Activated CD4-positive, CD25-positive, alpha-beta regulatory T cell treated with anti-CD3 and anti-CD28 coated beads, Interleukin-2, amount 50 U/mL, for 72 hours (primary cell): ENCODE measurements at places on chromosomes 1 and 21.
A peak's percentile ranks its signal among the peaks of the same experiment; 100 is the strongest.

- no peak for DNase-seq
Observed at GRCh38 chr21:37700641-37701202, 215.5 kb downstream of the KCNJ6 start.

- DNase-seq = no peak
Observed at GRCh38 chr1:81699234-81699633, 101.5 kb upstream of the ADGRL2 start.

GRCh38 chr1:174777262-174777661, 222.5 kb upstream of the CACYBP start:
- no peak for DNase-seq

DNA sequence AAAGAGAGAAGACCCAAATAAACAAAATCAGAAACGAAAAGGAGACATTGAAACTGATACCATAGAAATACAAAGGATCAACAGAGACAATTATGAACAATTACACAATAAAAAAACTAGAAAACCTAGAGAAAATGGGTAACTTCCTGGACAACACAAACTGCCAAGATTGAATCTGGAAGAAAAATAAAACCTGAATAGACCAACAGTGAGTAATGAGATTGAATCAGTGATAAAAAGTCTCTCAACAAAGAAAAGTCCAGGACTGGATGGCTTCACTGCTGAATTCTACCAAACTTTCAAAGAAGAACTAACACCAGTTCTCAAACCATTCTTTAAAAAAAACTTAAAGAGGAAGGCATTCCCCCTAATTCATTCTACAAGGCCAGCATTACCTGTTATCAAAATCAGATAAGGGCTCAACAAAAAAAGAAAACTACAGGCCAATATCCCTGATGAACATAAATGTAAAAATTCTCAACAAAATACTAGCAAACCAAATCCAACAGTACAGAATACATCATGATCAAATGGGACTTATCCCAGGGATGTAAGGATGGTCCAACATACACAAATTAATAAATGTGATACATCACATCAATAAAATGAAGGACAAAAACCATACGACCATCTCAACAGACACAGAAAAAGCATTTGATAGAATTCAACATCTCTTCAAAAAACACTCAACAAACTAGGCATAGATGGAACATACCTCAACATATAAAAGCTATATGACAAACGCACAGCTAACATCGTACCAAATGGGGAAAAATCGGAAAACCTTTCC, 119.9 kb downstream of the ACBD6 start:
- no peak for DNase-seq

DNA sequence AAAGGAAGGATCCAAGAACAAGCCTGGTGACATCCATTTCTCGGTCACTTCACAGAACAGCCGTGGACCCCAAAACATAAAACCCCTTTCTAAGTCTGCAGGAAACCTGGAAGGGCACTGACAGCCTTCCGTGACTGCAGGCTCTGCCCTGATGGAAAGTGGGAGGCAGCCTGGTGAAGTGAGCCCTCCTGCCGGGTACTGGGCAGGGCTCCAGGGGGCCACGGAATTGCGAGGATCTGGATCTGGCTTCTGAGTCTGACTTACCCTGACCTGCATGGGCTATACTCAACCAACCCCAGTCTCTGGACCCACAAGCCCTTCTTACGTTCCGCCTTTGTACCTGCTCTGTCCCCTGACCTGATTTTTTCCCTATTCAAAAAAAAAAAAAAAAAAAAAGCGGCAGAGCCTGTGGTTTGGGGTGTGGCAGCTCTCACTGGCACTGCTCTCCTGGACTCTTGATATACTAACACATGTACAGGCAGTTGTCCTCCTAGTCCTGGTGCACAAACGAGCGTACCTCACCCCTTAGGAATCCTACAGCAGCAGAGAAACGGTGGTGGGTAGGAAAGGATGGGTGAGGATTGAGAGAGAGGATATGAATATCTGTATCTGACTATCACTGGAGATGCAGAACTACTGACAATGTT, 82.9 kb downstream of the BEND5 start:
- DNase-seq = no peak

- DNase-seq = no peak
Observed at GRCh38 chr1:19423130-19423529, 62.2 kb downstream of the CAPZB start.

DNA sequence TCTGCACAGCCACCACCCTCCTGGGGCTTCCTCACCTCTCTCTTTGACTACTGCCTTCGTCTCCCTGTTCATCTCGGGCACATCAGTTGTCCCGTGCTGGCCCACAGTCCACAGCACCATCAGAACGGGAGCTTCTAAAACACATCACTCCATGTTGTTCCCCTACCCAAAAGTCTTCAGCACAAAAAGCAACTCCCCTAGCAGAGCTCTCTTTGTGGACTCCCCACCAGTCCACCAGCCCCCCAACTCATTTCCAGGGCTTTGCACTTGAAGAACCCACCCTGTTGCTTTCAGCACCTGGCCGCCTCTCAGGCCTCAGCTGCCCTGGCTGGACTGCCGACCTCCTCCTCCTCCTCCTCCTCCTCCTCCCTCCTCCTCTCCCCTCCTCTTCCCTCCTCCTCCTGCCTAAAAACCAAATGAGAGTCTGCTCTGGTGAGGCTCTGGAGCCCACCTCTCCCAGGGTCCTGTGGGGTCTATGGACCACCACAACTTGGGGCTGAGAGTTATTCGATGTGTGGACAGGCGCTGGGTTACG, 251.2 kb upstream of the VAMP3 start:
- no peak for DNase-seq

- DNase-seq = no peak
Observed at GRCh38 chr21:42430521-42430920, 26.8 kb downstream of the UBASH3A start.

- DNase-seq = no peak
Observed at GRCh38 chr1:199218065-199218464, 579.2 kb downstream of the PTPRC start.

DNA sequence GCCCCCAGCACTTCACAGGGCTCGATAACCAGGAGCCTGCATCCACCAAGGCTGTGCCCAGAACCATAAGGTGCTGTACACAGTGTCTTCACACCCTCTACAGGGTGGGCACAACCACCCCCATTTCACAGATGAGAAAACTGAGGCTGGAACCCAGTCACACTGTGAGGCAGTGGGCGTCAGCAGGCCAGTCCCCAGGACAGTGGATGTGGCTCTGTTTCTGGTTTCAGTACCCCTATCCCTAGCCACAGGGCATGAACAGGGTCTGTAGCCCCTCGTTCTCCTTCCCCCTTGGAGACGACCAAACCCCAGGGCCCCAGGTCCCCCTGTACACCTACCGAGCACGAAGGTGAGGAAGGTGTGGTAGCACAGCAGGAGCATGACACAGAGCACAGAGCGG, 27.6 kb downstream of the TTC39A start:
- DNase-seq = no peak

- no peak for DNase-seq
Observed at GRCh38 chr1:10667861-10668761, 128.3 kb downstream of the CASZ1 start.

DNA sequence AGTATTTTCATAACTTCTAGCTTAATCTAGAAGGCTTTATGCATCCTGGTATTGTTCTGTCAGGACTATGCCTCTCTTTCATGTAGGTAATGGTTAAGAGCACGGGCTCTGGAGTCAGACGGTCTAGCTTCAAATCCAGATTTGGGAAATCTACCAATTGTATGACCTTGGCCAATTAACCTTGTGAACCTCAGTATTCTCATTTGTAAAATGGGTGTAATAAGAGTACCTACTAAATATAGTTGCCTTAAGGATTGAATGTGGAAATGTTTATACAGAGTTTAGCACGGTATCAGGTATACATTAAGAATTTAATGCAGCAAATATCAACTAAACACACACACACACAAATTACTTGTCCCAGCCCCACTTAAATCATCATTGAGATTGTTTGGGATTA, 97.3 kb upstream of the RAB3GAP2 start:
- no peak for DNase-seq

- DNase-seq = no peak
Observed at GRCh38 chr1:172269084-172269483, 151.4 kb upstream of the C1orf105 start.

DNA sequence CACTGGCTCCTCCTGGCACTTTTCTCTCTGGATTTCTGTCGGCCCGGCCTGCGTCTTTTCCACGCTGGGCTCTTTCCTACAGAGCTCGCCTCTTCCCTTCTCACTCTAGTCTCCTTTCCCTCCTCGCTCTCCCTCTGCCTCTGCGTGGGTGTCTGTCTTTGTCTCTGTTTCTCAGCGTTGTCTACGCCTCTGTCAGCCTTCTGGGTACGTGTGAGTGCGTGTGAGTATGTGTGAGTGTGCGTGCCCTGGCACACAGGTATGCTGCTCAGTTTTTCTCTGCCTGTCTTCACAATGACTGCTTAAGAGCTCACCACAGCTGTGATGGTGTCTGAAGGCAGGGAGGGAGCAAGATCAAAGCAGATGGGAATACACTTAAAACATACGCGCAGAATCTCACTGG, 77.7 kb downstream of the KIRREL1 start:
- no peak for DNase-seq

- DNase-seq = no peak
Observed at GRCh38 chr1:77218477-77219165, 609 bp downstream of the PIGK start.

DNA sequence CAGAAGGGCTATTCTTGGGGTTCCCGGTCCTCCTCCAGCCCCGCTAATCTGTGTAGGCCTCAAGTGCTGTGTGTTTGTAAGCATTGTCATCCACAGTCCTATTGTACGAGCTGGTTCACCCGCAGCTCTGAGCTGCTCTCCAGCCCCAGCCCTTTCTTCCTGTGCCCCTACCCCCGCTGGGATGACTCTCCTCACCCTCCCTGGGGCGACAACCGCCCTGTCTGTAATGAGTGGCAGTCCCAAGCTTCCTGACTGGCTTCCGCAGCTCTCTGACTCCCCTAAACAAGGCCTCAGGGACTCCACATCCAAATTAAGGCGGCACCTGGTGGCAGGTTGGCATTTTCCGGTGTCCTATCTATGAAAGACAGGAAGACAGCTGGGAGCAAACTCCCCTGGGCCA, 45.8 kb downstream of the TFF3 start:
- no peak for DNase-seq

DNA sequence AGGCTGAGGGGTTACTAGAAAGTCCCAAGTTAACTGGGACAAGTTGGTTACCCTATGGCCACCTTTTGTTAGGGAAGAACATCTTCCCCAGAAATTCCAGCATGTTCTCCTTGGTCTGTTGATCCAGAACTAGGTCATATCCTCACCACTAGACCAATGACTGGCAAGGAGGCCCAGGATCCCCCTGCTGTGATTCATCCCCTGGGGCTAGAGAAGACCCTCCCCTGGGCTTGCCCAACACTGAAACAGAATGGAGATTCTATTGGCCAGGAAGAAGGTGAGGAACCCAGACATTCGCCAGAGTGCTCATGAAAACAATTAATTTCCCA, 90.1 kb upstream of the SIM2 start:
- DNase-seq = no peak

DNA sequence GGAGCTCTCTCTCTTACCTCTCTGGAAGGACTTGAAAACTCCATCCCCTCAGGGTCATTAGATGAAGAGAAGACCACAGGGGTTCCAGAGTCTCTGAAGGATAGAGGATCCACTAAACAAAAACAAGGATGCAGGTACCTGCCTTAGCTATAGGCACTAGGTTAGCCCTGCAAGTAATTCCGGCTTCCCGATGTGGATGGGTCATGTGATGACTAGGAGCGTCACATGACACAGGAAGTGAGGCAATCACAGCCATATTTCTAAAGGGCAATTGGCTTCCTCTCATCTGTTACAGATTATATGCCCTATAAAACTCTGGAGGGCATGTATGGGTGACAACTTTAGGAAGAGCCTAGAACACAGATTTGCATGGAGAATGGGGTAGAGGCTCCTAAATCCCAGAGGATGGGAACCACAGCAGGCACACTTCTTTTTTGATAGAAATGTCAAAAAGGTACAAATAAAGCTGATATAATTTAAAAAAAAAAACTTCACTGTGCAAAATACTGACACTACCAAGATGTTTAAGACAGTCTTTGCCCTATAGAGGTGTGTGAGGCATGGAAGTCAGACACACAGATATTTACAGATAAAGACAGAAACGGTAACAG, 14.1 kb downstream of the ENTREP3 start:
- DNase-seq = peak; percentile 54

GRCh38 chr1:234960722-234961455, 167.7 kb downstream of the TOMM20 start:
- DNase-seq = peak; percentile 29

GRCh38 chr1:39908534-39908933, 6.8 kb upstream of the MYCL start:
- DNase-seq = no peak

DNA sequence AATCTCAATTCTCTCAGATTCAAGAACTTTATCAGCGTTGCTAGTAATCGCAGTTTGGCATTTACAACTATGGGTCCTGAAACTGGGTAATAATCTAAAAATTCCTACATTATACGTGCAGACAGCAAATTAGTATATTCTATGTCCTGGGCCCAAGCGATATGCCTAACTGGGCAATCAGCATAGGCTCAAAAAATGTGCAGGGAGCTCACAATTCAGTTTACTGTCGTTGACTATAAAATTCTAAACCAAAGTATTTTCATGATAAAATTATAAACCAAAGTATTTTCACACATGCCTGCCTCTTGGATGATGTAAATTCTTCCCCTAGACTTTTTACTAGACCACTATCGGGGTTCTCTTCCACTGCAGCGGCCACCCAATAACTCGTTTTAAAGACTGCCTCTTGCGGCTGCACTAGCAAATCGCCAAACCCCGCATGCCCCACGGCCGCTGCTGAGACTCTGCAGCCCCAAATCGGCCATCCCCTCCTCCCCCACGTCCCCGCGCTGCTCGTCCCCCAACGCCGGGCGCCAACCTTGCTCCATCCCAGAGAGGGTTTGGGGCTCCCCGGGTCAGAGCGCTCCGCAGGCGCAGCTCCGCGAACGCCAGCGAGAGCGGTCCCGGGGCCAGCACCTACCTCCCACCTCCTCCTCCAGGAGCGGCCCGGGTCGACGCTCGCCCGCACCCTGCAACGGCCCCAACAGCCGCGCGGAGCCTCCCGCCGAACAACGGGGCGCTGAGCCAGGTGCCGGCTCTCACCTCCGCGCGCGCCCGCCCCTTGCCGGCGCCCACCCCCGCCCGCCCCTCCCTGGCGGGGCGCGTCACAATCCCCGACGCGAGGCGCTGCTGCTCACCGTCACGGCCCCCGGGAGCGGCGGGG, 506 bp downstream of the SSX2IP start:
- DNase-seq = no peak

- DNase-seq = no peak
Observed at GRCh38 chr1:172255223-172255560, 165.3 kb upstream of the C1orf105 start.

GRCh38 chr1:37035014-37035691, 838 bp upstream of the GRIK3 start:
- no peak for DNase-seq

- no peak for DNase-seq
Observed at GRCh38 chr1:226754793-226755533, 15.9 kb upstream of the ITPKB start.

DNA sequence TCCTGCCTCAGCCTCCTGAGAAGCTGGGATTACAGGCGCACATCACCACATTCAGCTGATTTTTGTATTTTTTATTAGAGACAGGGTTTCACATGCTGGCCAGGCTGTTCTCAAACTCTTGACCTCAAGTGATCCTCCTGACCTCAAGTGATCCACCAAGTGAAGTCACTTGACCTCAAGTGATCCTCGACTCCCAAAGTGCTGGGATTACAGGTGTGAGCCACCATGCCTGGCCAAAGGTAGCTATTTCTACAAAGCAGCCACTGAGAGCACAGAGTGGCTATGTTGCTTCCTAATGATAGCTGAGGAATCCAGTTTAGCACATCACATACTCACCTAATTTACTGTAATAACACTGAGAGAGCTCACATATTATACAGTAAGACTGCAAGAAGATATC, 44.8 kb upstream of the CPLANE2 start:
- no peak for DNase-seq
